ENCODE measurements at places on chromosomes 3 and 15.

DNA sequence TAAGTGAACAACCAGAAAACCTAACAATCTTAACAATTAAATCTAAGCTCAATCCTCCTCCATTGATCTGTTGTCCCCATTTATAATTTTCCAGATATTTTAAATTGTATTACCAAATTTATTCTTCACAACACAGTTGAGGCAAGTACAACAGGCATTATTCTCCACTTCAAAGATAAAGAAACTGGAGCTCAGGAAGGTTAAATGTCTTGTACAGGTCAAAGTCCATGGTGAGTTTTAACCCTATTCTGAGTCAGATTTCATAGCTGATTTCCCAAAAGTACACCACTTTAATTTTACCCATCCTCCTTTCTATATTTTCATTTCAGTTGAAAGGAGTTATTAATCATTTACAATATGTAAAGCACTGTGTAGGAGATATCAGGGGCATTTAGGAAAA, 112.2 kb downstream of the FBXL22 start:
- DNase-seq, result no peak

DNA sequence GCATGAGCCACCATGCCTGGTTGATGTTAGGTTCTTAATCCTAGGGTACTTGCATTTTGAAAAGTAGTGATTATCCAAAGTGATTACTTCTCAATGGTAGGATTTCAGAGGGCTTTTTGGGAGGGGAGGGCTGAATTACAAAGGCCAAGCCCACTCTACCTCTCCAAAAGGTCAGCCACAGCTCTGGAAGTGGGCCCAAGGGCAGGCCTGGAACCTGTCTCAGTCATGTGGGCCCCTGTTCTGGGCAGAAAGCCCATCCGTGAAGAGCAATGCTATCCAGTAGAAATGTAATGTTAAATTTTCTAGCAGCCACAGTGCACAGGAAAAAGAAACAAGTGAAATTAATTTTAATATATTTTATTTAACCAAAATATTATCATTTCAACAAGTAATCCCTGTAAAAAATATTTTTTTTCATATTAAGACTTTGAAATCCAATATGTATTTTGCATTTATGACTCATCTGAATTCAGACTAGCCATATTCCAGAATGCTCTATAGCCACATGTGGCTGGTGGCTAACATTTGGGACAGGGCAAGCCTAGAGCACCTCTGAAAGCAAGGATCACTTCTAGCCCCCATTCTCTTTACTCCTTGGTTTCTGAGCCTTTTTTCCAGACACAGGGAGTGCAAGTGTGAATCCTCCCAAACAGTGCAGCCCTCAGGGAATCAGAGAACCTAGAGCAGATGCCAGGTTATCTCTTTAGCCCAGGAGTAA, 16.8 kb downstream of the RFT1 start:
- no peak for DNase-seq

DNA sequence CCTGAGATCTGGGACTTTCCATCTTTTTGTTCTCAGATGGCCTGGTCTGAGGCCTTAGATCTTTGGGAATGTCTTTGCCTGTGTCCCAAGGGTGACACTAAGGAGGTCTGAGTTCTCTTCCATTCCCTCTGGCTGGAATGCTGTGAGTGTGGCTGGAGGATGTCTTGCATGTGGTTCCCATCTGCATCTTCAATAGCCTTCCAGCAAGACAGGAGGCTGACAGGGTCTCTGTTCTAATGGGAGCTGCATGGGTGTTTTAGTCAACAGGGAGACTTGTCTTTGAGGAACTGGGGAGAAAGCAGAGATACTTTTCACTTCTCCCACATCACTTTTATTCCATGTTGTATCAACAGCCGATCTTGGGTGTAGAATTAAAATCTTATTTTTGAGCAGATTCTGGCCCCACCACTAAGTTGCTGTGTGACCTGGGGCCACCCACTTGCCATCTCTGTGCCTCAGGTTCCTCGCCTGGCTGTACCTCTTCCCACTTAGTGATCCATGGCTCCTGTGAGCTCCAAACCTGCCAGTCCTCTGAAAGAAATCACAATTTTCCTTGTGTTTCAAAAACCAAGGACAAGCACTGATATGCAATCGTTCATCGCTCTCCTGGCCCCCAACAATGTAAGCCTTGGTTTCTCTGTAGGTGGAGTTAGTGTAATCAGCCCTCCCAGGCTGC, 75.2 kb downstream of the LSM3 start:
- DNase-seq, result no peak

DNA sequence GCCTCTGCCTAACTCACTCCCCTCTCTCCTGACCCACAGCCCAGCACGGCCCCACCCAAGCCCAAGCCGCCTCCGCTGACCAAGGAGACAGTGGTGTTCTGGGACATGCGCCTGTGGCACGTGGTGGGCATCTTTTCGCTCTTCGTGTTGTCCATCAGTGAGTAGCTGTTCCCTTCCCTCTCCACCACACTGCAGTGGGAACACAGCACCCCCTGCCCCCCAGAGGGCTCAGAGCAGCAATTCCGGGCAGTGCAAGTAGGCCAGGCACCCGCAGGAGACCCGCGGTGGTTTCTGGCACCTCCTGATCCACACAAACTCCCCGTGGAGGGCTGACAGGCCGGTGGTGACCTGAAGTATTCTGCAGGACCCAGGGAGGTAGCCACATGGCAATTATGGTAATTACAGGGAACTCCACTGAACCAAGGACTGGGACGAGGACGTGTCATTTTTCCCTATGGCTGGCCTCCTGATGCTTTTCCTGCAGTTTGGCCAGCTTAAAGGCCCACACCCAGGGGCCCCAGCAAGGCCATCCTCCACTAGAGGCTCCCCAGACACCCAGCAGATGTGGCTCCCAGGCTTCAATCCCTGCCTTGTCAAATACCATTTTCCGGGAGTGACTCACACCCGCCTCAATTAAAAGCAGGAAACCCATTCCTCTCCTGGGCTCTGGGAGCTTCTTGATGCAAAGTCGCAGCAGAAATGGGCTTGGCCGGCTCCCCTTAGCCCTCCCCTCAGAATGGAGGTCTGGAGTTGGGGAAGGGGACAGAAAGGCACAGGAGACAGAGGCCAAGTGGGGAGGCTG, 4.8 kb downstream of the TMIE start:
- no peak for DNase-seq

GRCh38 chr3:102036017-102036416, 186.7 kb downstream of the NFKBIZ start:
- DNase-seq, result no peak

- no peak for DNase-seq
Observed at GRCh38 chr3:145681181-145681580, 479.8 kb downstream of the PLOD2 start.

GRCh38 chr15:25882466-25882865, 19.3 kb upstream of the ATP10A start:
- no peak for DNase-seq

DNA sequence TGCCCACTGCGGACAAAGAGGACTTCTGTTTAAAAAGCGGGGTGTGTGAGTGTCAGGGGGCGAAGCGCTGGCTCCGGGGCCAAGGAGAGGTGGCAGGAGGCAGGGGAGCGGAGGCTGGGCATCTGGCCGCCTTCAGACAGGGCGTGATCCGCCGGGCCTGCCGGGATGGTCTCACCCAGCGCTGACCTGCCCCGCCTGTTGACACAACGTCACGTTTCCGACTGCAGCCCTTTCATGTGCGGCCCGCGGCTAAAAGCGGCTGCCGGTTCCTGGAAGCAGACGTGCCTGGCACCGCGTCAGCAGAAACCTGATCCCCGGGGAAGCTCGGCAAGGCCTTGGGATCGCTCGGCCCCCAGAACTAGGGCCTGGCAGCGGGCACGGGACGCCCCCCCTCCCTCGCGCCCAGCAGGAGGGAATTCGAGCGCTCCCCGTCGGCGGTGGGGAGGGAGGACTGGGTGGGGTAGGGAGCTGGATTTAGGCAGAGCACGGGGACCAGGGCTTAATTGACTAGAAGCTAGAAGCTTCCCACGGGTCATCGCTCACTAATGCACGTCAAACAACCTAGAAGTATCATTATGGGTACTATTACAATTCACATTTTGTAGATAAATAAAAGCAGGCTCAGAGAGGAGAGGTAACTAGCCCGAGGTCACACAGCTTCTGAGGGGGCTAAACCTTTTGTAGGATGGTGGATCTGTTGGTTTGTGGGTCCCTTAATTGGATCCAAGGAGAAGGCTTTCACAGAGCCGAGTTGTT, 7.7 kb downstream of the BHLHE40 start:
- peak; percentile 76 for DNase-seq
